ENCODE measurements at places on chromosomes 16 and 17.

- DNase-seq = no peak
Measured at GRCh38 chr16:28610595-28611191, 849 bp upstream of the SULT1A1 start.

GRCh38 chr17:17682737-17683680, 1.8 kb downstream of the RAI1 start:
- DNase-seq = peak; percentile 46

DNA sequence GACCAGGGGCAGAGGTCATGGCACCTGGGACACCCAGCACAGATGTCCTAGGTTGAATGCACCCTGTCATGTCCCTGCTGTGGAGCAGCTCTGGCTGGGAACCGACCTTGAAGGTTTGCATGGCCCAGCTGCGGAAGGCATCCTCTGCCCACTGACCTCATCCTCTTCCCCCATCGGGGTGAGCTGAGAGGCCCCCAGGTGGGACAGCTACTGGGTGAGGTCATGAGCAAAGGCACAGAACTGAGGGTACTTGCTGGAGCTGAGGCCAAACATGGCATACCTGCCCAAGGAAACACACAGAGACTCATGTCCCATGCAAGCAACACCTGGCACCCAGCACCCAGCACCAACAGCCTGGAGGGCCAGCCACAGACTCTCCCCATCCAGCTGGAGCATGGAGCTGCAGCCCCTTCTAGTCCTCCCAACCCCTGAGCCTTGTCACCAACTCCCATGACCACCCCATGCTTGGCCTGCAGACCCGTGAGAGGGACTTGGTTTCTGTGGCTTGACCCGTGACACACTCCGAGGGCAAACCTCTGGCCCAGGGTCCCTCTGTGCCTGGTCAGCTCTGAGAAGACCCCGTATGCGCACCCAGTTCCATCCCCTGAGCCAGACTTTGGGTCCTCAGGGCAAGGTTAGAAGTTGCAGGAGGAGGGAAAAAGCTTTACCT, 33.1 kb downstream of the LGALS9 start:
- DNase-seq = no peak

- peak; percentile 23 for DNase-seq
Measured at GRCh38 chr17:79391376-79392233, 219.2 kb downstream of the RBFOX3 start.

GRCh38 chr17:72631949-72632684, 460.4 kb downstream of the SLC39A11 start:
- DNase-seq = no peak

GRCh38 chr16:55567382-55567781, 898 bp downstream of the CAPNS2 start:
- DNase-seq = no peak

GRCh38 chr16:88478889-88479792, 26.1 kb downstream of the ZFPM1 start:
- no peak for DNase-seq

All from amygdala (tissue), 56 donors.